ENCODE measurements at places on chromosomes 16 and 17.

- DNase-seq: no peak
These were observed 606.3 kb upstream of the CDH11 start for GRCh38 chr16:65728167-65728566.

GRCh38 chr17:38922538-38923297 is 2.7 kb upstream of the LASP1NB start:
- DNase-seq: no peak

DNA sequence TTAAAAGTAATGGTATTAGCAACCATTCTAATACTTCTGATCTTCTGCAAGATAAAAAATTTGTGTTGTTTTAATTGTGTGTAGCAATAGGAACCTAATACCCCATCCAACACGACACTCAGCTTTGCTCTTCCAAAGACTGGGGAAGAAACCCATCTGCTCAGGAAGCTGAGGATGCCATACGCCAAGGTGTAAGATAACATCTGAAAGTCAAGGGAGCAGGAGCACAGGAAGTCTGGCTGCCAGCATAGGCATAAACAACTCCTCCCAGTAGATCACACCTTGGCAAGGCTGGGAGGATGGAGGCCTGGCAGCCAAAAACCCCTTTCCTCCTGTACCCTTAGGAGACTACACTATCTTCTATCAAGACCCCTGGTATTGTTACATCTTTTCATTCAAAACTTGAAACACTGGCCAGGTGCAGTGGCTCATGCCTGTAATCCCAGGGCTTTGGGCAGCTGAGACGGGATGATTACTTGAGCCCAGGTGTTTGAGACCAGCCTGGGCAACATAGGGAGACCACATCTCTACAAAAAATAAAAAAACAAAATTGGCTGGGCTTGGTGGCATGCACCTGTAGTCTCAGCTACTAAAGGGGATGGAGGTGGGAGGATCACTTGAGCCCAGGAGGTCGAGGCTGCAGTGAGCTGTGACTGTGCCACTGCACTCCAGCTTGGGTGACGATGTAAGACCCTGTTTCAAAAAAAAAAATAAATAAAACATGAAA is 5.7 kb upstream of the SPHK1 start:
- DNase-seq: peak; percentile 14

DNA sequence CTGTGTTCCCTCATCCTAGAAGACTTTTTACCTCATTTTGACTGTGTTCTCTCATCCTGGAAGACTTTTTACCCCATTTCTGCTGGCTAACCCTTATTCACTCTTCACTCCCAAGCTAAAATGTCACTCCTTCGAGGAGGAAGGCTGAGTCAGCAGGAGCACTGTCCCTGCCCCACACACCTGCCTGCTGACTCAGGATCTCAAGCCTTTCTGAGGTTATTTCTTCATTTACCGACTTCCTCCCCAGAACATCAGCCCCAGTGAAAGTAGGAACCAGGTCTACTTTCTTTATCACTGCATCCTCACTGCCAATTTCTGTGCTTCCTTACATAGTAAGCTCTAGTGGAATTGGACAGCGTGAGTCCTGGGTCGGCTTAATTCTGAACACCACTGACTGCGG is 220.6 kb downstream of the HS3ST4 start:
- no peak for DNase-seq

DNA sequence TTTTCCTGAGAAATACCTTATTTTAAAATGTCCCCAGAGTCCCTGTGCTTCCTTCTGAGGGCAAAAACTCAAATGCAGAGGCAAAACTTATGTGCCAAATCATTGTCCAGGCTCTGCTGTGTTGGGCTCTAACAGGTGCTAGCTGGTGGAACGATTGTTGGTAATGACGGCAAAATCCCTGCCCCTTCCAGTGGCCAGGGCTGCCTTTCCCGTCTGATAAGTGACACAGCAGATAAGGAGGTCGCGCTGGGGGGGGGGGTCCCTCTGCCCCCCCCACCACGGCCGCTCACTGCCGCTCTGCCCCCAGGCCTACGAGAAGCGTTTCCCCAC is 29.1 kb downstream of the SEC14L5 start:
- no peak for DNase-seq

DNA sequence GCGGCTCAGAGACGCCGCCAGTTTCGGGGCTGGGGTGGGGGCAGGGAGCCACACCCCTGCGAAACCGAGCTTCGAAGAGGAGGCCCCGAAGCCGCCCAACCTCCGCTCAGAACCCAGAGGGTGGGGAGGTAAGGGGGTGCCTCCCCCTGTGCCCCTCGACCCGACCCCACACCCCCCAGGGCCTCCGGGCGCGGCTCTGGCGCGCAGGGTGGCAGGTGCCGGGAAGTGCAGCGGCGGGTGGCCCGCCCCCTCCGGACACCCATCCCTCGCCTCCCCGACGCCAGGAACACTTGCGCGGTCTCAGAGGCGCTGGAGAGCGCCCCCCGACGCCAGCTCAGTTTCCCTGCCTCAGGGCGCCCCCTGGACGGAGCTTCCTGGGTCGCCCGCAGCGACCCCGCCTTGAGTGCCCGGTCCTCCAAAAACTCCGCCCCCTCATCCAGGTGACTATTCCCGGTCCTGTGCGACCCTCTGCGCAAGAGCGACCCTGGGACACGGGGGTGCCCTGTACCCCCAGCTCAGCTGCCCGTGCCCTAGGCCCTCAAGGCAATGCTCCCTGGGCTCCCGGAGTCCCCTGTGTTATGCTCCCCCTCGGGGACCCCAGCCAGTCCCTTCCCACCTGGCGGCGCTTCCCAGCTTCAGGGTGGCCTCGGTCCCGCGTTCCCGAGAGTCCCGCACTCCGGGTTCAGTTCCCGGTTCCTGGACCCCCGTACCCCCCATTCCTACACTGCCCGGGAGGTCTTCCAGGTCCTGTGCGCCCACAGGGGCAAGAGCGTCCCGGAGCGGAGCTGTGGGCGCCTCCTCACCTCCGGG is 562 bp downstream of the PPL start:
- no peak for DNase-seq

- DNase-seq: no peak
These were observed 2.5 kb upstream of the VASN start for GRCh38 chr16:4369007-4369733.

GRCh38 chr17:70750983-70751382 is 581.7 kb downstream of the KCNJ2 start:
- DNase-seq: no peak

DNA sequence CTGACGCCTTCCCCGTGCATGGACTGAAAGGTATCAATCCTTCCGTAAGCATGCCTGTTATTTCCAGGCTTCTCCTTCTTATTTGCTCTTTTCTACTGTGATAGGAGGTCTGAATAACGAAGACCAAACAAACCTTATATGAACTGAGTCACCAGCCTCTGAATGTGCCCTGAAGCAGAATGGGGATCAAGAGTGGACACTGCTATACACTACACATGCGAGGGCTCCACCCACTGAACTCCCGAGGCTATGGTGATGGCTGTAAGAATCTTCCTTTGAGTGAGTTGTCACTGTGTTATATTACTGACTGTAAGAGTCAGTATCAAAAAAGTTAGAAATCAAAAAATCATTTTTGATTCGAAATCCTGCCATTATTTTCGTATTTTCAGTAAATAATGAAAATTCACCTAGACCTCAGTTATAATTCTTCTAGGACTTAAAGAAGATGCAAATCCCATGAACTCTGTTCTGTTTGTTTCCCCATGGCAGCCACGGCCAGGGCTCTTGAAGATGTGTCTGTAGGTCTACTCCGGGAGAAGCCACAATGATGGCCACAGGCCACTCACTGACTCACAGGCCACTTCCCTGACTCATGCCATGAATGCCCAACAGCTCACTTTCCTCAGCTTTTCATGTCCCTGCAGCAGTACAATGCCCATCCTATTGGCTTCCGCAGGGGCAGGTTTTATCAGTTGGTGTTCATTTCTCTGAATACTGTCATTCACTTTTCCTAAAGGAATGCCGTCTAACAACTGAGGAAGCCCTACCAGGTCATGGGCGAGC is 54.7 kb downstream of the ZZEF1 start:
- DNase-seq: no peak

- DNase-seq: no peak
These were observed 526 bp downstream of the ZZEF1 start for GRCh38 chr17:4142107-4142900.

GRCh38 chr17:83050651-83051395 is 28.6 kb upstream of the METRNL start:
- no peak for DNase-seq

GRCh38 chr16:52318302-52319009 is 228.5 kb downstream of the TOX3 start:
- DNase-seq: no peak

- DNase-seq: no peak
These were observed 874 bp downstream of the CMTM3 start for GRCh38 chr16:66605177-66605978.

- DNase-seq: peak; percentile 82
These were observed 16.6 kb upstream of the INPP5K start for GRCh38 chr17:1532836-1533602.

DNA sequence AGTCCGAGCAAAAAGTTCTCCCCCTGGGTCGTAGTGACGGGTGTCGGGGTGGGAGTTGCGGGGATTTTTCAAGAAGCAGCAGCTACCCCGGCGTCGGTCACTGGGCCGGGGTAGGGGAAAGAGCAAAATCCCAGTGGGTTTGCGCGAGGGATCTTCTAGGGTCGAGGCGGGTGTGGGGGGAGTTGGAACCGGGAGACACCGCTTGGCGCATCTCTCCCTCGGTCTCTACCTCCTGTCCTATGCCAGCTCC is 2.3 kb upstream of the UBTF start:
- no peak for DNase-seq

- DNase-seq: no peak
These were observed 814 bp upstream of the CDH3 start for GRCh38 chr16:68644296-68644695.

- no peak for DNase-seq
These were observed 192.9 kb upstream of the C17orf78 start for GRCh38 chr17:37182786-37183465.

- DNase-seq: peak; percentile 51
These were observed 26.6 kb upstream of the KCNG4 start for GRCh38 chr16:84266451-84266850.

- DNase-seq: no peak
These were observed 55.3 kb downstream of the USP22 start for GRCh38 chr17:20987511-20987910.

DNA sequence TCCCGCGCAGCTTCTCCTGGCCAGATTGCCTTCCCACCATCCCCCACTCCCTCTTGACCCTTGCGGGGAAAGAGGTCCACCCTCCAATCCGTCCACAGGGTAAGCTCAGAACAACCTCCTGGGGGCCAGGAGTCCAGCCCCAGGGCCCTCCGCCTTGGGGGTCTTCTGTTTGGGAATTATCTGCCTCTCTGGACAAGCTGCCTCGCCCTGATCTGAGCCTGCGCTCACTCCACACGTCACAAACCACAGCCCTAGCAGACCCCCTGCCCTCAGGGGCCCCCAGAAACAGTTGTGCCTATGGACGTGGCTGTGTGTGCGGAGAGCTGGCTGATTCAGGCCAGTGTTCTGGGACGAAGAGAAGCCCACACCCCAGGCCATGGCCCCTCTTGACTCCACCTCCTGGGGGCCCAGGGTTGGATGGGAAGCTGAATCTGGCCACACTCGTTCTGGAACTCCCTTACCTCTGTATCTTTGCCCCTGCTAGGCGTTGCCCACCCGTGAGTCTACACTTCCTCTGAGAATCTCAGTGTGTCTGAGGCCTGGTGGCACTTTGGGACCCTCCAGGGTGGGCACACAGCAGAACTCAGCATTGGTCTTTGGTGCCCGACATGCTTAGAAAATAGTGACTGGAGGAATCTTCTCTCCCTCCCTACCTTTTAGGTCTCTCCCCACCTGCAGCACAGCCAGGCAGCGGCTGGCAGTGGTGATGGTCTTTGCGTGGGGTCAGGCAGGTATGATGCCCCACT is 119.9 kb upstream of the SMURF2 start:
- no peak for DNase-seq

DNA sequence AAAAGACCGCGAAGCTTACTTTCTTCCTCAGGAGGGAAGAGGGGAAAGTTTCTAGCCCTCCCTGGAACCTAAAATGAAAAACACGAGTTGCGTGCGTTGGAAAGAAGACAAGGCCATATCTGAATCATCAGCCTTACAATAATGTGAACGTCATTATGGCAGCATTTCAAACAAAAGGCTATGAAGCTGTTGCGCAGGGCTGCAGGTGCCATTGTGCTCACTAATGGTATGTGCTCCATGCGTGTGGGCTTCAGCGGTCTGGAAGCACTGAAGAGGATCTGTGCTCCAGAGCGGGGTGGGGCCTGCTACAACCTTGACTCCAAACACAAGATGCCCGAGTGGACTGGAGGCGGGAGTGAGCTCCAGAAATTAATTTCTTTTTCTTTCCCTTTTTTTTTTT is 12.1 kb upstream of the CYB5B start:
- no peak for DNase-seq

GRCh38 chr16:87416826-87417527 is 24.8 kb downstream of the MAP1LC3B start:
- DNase-seq: peak; percentile 23

Measured in KBM-7 (cell line).